ENCODE measurements at places on chromosomes 4 and X.

GRCh38 chr4:140046016-140046415 lies 108.0 kb downstream of the MAML3 start:
- DNase-seq, result no peak

DNA sequence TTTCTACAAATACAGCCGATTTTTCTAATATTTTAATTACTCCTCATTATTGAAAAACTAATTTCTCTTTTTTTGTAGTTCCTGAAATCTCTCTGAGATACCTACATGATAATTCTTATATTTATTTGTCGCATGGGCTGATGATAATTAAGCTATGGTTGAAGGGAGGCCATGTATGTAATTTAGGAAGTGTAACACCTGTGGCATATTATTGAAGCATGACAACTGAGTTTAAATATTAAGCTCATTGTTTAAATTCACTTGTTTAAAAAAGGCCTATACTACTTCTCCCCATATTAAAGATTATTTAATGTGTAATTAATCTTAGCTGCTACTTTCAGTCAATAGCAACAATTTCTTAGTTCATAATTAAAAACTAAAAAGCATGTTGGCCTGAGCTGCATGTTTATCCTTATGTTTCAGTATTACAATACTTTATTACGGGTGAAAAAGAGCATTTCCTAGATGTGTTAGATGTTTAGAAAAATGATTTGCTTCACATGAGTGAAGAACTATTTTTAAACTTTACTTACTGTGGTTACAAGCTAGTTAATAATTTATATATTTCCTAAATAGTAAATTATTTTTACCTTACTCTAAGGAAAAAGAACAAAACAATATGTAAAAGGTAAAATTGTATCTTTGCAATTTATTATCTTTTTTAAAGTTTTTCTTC lies 122.4 kb downstream of the RAP1GDS1 start:
- DNase-seq, result no peak

DNA sequence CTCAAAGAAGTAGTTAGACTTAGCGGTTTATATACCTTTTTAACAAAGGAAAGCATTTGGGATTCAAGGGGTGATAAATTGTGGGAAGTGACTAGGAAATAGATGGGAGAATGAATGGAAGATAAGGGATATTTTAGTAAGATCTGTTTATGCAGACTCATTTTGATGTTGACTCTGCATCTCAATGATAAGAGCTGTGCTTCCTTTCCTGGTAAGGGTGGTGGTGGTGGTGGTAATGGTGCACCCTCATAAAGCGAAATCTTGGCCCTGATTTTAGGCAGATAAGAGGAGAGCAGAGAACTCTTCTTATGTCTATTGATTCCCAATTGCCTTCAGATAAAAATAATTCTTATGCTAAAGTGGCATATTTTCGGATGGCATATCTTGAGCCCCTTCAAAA lies 197.1 kb downstream of the SPRY1 start:
- no peak for DNase-seq

- no peak for DNase-seq
Observed at GRCh38 chrX:1884446-1884845, 269.6 kb downstream of the ASMT start.

DNA sequence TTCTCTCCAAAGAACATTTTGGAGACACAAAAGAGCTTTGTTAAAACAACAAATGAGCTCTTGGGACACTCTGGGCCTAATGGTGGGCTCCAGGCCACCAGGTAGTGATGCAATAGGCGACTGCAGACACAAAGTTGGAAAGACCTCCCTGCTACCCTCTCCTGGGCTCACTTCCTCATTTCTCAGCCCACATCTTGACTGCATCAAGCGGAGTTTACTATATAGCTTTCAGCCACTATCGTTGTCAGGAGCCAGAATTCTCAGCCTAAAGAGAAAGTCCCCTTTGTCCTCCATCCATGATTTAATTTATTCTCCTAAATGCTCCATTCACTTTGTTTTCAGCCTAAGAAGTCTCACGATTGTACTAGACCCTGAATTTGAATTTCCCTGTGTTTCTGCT lies 114.9 kb downstream of the EFHC2 start:
- peak; percentile 38 for DNase-seq

- DNase-seq, result peak; percentile 18
Observed at GRCh38 chrX:15564981-15565579, 35.7 kb downstream of the ACE2 start.

Data from putamen (tissue), 1 donor.